GM13977 (cell line): ENCODE measurements at places on chromosomes 6 and 20.

DNA sequence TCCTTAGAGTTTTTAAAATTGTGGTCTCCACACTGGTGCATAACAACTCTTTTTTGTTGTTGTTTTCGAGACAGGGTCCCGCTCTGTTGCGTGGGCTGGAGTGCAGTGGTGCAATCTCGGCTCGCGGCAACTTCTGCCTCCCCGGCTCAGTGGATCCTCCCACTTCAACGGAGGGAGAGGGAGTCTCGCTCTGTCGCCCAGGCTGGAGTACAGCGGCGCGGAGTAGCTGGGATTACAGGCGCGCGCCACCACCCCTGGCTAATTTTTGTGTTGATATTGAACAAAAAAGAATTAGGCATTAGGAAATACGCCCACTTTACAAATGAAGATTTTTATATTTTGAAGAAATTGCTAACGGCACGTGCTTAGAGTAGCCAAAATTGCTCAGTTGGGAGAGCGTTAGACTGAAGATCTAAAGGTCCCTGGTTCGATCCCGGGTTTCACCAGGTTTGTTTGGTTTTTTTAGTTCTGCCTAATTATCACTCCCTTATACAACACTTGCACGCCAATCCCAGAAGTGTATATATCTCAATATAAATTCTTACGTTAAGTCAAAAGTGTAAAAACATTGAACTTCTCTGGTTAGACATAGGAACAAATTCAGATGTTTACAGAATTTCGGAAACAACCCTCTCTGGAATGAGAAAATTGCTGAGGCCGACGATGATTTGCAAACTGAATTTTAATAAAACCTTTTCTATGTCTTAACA is 159.6 kb downstream of the TRIM27 start:
- DNase-seq = no peak

GRCh38 chr6:31170600-31170881 is at the start of gene POU5F1:
TSS of gene POU5F1 (minus strand) at chr6:31170682. CDS start at chr6:31170620, 62 bp downstream.
- DNase-seq = no peak

DNA sequence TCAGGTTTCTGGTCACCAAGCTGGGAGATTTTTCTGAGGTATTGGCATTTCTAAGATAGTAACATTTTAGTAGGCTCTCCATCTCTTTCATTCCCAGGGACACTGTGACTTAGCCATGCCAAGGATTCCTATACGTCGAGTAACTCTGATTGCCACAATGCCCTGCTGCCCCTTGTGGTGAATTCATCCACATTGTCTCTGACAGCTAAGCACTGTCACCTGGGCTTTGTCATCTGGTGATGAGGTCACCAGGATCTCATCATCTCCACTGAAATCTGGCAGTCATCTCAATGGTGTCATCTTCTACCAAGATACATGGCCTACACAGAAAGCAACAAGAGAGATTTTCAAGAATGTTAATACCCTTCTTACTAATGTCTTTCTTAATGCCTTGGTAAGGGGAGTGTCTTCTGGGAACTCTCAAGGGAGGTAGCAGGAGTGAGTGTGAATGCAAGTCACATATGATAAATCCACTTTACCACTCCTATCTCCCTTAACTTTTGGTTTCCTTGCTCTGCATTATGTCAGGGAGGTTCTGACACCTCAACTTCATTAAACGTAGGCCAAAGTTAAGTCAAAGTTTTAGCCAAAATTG is 246.7 kb downstream of the CD109 start:
- no peak for DNase-seq

DNA sequence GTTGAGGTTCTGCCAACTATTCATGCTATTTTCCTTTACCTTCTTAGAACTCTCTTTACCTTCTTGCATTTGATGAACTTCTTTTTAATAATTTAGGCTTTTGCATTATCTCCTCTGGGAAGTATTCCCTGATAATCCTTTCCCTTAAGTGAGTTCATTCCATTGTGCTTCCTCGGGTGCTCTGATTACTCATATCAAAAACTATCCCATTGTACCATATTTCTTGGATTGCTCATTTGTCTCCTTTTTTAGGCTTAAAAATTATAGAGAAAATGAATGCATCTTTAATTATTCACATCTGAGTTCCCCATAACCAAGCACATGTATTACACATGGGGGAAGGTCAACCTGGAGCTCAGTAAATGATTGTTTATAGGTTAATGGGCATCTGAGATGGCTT is 2.5 kb downstream of the CALHM4 start:
- no peak for DNase-seq

DNA sequence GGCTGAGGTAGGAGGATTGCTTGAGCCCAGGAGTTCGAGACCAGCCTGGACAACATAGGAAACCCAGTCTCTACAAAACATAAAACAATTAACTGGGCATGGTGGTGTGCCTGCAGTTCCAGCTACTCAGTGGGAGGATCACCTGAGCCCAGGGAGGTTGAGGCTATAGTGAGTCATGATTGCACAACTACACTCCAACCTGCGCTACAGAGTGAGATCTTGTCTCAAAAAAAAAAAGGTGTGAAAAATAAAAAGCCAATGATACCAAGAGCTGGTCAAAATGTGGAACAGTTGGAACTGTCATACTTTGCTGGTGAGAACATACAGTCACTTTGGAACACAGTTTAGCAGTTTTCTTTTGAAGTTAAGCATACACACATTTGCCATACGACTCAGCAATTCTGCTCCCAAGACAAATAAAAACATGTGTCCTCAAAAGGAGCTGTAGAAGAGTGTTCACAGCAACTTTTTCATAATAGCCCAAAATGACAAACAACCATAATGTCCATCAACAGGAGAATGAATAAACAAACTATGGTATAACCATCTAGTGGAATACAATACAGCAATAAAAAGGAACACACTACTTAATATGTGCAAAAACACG is 21.6 kb upstream of the FKBP5 start:
- no peak for DNase-seq

DNA sequence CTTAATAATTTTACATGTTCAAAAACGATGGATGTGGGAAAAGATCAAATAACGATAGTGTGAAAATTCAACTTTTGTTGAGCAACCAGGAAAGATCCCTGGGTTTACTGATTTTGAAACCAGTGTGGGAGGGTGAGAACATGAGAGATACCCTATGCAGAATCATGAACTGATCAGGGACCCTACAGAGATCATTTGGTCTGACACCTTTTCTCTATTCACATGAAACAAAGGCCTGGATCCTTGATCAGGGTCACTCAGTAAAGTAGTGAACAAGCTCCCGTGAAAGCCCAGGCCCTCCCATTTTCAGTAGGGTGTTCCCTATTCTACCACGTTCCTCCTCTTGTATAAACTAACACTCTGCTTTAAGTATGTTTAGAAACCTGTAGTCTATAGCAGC is 60.5 kb upstream of the DUSP22 start:
- DNase-seq = peak; percentile 58

DNA sequence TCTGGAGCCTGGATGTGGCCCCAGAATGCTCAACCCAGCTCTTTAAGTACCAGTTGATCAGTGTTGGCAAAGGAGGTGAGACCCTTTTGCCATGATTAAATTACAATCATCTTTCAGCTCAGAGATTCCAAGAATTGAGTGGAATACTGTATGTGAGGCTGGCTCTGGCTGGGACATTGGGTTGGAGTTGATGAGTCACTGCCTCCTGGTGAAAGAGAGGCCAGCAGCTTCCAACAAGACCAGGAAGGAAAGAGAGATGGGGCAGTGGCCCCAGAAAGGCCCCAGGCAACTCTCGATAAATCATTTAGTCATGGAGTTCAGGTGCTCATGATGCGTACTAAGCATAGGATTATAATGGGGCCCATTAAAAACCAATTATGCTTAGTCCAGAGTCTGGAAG is 2.1 kb downstream of the TGM6 start:
- DNase-seq = no peak

- no peak for DNase-seq
Measured at GRCh38 chr6:157967486-157967885, 14.2 kb upstream of the SYNJ2 start.

- DNase-seq = no peak
Measured at GRCh38 chr20:36167902-36168503, 13.5 kb downstream of the EPB41L1 start.

DNA sequence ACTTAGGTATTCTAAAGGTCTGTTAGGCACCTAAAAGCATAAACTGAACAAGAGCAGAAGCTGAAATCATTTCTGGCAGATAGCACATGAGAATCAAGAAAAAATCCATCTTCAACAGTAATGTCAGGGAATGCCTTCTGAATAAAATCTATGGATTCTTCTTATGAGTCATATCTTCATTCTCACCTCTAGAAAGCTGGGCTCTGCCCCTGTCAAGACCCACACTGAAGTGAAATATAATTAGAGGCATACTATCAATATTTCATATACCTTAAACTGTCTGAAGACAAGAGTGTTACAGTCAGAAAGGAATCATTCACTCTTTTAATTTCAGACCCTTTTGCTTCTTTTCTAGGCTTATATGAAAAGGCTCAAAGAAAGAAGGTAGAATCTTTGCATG is 485.8 kb upstream of the PTCHD4 start:
- no peak for DNase-seq

DNA sequence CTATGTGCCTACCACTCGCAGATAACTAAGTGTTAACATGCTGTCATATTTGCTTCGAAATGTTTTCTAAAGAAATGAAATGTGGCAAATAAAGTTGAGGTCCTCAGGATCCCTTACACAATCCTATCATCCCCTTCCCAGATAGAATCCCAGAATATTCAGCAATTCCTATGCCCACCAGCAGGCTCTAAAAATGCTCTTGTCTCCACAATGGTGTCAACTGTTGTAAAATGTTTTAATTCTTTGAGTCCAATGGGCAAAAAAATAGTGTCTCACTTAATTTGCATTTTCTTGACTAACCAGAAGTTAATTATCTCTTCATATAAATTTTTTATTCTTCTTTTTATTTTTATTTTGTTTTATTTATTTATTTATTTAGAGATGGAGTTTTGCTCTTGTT is 103.9 kb upstream of the MAP7 start:
- no peak for DNase-seq

- no peak for DNase-seq
Measured at GRCh38 chr6:4983322-4983721, 20.5 kb downstream of the RPP40 start.

DNA sequence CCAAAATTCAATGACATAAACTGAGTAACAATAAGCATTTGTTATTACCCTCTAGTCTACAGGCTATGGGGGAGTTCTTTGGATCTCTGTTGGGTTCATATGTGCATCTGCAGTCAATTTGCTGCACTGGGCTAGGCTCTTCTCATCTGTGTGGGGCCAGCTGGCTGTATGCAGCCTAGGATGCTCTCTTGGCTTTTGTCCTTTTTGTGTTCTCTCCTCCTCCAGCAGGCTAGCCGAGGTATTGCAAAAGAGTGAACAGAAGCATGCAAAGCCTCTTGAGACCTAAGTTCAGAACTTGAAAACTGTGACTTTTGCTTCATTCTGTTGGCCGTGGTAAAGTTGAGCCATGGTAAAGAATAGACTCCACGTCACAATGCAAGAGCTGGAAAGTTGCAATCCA is 62.8 kb upstream of the FOXO3 start:
- DNase-seq = peak; percentile 23

GRCh38 chr6:74942130-74942529 is 263.7 kb downstream of the COL12A1 start:
- DNase-seq = no peak

GRCh38 chr20:62657956-62658355 is 15.7 kb downstream of the SLCO4A1 start:
- DNase-seq = no peak

- DNase-seq = no peak
Measured at GRCh38 chr20:43857932-43858331, 56.7 kb upstream of the TOX2 start.

GRCh38 chr20:52410731-52411234 is 219.2 kb upstream of the ZFP64 start:
- DNase-seq = no peak

DNA sequence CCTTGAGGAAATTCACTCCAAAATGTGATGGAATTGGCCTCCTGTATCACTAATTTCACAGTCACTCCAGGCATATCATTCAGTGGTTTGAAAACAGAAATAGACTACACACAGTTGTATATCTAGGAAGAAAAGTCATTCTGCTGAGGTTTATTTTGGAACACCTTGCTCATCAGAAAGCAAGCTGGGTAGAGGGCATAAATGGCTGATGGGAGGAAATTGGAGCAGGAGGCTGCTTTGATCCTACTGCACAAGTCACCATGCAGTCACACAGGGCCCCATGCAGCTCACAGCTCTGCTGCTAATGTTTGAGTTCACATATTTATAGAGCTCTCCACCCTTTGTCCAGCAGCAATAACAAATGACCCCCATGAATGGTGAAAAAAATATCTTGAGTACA is 12.3 kb downstream of the NHLRC1 start:
- DNase-seq = no peak

- no peak for DNase-seq
Measured at GRCh38 chr6:150363733-150364132, 5.1 kb upstream of the IYD start.

DNA sequence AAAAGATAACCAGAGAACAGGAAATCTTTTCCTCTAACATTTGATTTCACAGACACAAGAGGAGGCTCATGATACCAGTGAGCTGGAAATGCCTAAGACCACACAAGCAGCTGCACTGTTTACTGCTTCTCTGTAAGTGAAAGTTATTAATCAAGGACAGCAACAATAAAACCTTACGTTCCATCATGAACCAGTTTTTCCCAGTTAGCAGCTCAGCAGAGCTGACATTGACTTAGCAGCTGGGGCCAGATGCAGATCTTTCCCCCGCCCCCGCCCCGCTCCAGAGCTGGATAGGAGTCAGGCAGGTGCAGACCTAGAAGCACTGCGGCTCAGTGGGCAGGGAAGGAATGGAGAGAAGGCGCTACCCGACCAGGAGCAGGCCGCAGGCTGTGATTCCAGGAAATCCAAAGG is 275.2 kb downstream of the GMDS start:
- no peak for DNase-seq

DNA sequence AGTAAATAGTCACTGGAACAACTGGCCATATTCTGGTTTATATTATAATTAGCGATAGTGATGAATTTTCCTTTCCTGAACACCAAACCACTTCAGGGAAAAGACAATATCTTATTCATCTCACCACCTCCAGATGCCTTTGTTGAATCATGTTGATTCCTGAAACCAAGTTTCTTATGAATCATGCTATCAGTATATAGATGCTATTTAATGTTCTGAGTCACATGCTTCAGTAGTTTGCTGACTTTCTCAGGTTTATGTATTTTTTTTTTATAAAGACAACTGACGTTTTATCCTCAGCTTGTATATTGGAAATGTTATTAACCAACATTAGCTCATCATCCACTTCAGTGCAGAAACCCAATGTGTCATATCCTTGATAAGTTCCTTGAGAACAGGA is 710.2 kb upstream of the POU3F2 start:
- DNase-seq = no peak

- DNase-seq = no peak
Measured at GRCh38 chr6:153564803-153565202, 433.7 kb upstream of the RGS17 start.

GRCh38 chr6:52635049-52635577 is 35.8 kb upstream of the TMEM14A start:
- no peak for DNase-seq
